HT-29 (cell line): ENCODE measurements at places on chromosomes 1 and 21. TPM values are rescaled to one million over a fixed set of nuclear protein-coding genes. Genes with fewer than 3 reads are reported as not detected.

- peak; percentile 79 for DNase-seq
These were observed 116.4 kb downstream of the SYT2 start for GRCh38 chr1:202593845-202594244.

DNA sequence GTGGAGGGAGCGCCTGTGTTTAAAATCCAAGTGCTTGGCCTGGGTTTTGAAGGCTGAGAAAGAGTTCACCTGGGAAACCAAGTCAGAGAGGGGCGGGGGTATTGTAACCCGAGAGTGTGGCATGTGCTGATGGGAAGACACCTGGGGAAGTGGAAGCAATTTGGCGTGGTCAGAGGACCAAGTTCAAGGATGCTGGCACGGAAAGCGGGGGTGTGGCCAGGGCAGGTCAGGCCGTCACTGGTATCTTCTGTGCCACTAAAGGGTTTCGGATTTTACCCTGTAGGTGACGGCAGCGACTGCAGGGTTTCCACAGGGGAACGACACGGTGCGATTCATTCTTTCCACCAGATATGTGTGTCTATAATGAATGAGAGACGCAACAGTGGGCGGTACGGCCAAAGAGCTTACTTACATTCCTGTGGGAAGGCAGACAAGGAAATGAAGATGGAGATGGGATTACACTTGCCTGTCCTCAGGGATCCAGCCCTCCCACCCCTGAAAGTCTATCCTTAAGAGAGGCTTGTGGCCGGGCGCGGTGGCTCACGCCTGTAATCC, 31.3 kb downstream of the CA6 start:
- no peak for DNase-seq

OR2L3 gene
- not detected in 2 replicates for total RNA-seq

DNA sequence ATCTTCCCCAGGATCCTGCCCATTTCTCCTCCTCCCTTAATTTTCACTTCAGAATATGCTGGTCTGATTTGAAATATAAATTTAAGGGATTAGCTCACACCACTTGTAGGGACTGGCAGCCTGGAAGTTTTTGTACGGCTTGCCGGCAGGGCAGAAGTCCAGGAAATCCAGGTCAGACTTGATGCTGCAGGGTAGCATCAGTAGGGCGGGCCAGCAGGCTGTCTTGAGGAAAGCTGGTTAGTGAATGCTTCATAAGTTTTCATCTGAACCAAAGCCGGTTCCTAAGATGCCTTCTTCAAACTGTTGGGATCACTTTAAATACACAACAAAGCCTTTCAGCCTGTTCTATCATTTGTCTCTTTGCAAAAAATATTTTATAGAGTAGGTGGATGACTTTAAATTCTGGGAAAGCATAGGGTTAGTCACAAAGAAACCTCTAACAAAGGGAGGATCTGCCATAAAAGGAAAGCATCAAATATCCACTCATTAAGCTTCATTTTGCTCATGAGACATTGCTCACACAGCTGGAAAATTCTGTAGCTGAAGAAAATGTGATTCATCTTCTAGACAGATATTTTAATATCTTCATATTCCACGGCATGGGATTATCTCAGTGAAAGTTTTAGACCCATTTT, 90.7 kb upstream of the GFI1 start:
- no peak for DNase-seq
